T-helper 17 cell (primary cell): ENCODE measurements at places on chromosomes 4 and X. TPM values are rescaled to one million over a fixed set of nuclear protein-coding genes. Genes with fewer than 3 reads are reported as not detected.
A peak's percentile ranks its signal among the peaks of the same experiment; 100 is the strongest.

CHRNA9 gene
- not detected for total RNA-seq

GRCh38 chr4:153449338-153449737 is 16.8 kb upstream of the TMEM131L start:
- H3K4me3 ChIP-seq, result no peak overlapping the region
- H3K27me3 ChIP-seq, result no peaks in the 10 kb centered on the region
- peaks cover 16% of the 10 kb centered on the region for H3K4me1 ChIP-seq
- no peaks in the 10 kb centered on the region for H3K36me3 ChIP-seq
- peak overlapping the region; percentile 80 for H3K27ac ChIP-seq

ZNF157 gene
- total RNA-seq, result 0.55 TPM

DNA sequence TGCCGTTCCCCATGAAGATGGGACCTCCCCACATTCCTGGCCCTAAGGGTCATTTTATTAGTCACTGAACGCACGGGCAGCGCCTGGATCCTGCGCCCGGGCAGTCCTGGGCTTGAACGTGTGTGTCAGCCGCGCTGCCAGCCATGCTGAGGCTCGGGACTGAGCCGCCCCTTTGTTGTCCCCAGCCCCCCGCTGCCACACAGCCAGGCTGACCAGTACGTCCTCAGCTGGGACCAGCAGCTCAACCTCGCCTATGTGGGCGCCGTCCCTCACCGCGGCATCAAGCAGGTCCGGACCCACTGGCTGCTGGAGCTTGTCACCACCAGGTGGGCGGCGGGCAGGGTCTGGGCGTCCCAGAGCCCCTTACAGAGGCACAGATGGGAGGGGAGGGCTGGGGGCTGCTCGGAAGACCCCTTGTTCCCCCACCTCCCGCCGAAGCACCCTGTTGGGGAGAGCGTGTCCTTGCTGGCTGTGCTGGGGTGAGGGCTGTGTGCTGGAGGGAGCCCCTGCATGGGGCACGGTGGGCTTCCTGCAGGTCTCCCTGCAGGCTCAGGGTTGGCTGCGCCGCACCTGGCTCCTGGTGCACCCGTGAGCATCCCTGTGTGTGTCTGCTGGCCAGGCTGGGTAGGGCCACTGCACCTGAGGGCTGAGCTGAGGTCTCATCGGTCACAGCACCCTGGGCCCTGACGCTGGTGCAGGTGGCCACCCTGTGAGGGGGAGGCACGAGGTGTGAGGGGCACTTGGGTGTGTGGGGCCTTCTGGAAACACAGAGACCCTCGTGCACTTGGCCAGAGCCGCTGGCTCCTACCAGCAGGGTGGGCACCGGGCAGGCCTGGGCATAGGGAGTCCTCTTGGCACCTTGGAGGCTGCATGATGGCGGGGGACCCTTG is 1.0 kb downstream of the IDUA start:
- peaks cover 16% of the 10 kb centered on the region for H3K4me1 ChIP-seq
- H3K36me3 ChIP-seq, result no peaks in the 10 kb centered on the region
- peak overlapping the region; percentile 37 for H3K27ac ChIP-seq
- no peak for DNase-seq

MBNL3 gene
- total RNA-seq, result 34.1 TPM

DNA sequence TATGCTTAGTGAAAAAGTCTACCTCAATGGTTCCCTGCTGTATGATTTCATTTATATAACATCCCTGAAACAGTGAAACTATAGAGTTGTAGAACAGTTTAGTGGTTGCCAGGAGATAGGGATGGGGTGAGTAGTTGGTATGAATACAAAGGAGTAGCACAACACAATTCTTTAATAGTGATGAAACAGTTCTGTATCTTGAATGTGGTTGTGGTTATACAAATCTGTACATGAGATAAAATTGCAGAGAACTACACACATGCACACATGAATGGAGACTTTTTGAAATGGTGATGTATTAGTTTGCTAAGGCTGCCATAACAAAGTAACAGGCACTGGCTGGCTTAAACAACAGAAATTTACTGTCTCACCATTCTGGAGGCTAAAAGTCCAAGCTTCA is 677.1 kb downstream of the ADGRL3 start:
- no peaks in the 10 kb centered on the region for H3K4me1 ChIP-seq
- no peak overlapping the region for H3K27ac ChIP-seq
- no peak overlapping the region for H3K4me3 ChIP-seq
- no peaks in the 10 kb centered on the region for H3K36me3 ChIP-seq

GYPB gene
- not detected for total RNA-seq
